IPS-NIHi11 (cell line): ENCODE measurements at places on chromosomes 4 and X.

DNA sequence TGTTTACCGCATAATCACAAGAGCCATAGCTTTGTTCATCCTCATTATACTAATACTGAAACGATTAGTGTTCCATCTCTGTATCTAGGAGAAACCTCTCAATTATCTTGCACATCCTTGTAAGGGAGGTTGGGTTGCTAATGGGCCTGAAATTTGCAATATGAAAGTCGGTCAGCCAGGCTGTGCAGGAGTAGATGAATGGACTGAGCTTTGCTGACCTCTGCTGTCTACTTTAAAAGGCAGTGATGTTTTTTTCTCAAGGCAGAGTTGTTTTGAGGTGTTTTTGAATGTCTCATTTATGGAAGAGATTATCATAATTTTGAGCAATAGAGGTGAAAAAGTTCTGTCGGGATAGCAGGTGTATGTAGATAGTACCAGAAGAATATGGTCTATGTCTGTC, 47.9 kb upstream of the LINC00632 start:
- DNase-seq, result no peak

- DNase-seq, result no peak
Measured at GRCh38 chr4:70877556-70877955, 24.6 kb upstream of the MOB1B start.

- DNase-seq, result no peak
Measured at GRCh38 chrX:51747671-51748070, 4.4 kb downstream of the GSPT2 start.

GRCh38 chr4:58849026-58849425, 1738.8 kb upstream of the IGFBP7 start:
- no peak for DNase-seq

DNA sequence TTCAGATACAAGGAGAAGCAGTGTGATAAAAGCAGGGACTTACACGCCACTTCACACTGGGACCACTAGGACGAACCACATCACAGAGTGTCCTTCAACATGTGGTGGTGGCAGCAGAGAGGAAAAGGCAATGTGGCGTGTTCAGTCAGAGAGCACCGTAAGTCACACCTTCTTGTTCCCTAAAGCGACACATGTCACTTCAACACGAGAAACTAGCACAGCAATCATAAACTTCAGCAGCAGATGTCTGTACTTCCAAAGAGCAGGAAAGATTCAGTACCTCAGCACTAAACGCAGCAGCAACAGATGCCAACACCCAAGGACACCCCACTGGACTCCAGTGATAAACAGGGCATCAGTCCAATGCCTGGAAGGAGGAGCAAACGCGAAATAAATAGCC, 96.7 kb downstream of the AREG start:
- no peak for DNase-seq

- DNase-seq, result no peak
Measured at GRCh38 chr4:167842487-167842886, 249.8 kb upstream of the ANXA10 start.

DNA sequence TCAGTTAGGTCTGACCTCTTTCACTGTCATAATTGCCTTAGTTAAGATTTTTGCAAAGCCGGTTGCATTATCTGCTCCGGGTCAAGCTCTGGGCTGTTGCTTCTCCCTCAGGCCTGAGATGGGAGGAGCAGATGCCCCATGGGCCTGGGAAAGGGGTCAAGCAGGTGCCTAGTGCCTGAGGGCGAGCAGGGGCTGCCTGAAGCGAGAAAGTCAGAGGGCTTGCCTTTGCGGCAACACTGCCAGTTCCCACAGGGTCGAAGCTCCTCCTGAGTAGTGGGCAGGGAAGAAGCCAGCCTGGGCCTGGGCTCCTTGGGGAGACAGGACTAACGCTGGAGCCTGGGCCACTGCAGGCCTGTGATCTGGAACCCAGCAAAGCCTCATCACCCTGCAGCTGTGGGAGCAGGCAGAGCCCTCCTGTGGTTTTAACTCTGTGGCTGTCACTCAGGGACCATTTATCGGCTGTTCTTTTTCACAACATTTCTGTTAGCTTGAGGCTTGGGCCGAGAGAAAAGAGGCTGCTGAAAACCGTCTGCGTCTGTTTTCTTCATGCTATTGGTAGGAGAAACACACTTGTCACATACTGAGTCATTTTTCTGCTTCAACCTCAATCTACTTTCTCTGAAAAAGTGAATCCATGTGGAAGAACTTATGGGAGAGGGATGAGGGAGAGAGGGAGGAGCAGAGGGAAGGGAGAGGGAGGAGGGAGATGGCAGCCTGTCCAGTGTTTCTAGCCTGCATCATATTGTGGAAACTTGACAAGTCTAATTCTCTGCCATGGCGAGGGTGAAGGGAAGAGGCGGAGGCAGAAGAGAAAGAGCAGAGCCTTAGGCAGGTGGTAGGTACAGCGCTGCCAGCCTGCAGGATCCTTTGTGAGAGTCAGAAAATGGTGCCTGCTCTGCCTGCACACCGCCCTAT, 68.4 kb downstream of the RHOH start:
- no peak for DNase-seq

DNA sequence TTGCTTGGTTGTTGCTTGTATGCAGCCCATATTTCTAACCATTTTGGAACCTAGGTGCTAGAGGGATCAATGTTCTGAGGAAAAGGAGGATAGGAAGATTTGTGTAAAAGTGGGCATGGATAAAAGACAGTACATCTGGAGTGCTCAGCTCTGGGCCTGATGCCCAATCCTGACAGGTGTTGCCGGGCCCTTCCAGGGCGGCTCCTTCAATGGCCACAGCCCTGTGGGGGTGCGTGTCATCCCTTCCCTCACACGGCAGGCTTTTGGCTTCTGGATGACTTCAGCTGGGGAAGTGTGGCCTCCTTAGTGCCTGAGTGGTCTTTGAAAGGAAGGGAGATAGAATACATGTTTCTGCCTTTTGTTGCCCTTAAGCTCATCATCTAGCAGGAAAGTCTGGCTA, 47.2 kb downstream of the NELFA start:
- DNase-seq, result no peak

- peak; percentile 36 for DNase-seq
Measured at GRCh38 chr4:163251204-163251603, 81.2 kb downstream of the NPY1R start.

GRCh38 chrX:129934952-129935351, 29.0 kb downstream of the UTP14A start:
- DNase-seq, result no peak

DNA sequence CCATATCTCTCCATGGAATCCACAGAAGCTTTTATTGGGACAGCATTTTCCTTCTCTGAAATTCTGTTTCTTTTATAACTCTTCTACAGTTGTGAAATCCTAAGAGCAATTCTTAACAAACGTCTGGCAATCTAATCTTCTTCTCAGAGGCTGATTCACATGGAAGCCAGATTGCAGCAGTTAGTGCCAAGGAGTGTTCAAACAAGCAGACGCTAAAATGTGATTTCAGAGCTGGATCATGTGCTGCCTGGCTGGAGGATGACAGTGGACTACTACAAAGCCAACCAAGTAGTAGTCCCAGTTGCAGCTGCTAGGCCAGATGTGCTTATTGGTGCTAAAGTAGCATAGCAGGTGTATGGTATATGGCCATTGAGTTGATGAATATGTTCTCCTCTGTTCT, 27.7 kb upstream of the GLRB start:
- no peak for DNase-seq

- DNase-seq, result peak; percentile 17
Measured at GRCh38 chr4:100421361-100421978, 96.4 kb downstream of the EMCN start.

- no peak for DNase-seq
Measured at GRCh38 chr4:172985552-172985951, 183.1 kb upstream of the GALNT7 start.

GRCh38 chr4:184513802-184514120, 39.4 kb upstream of the IRF2 start:
- no peak for DNase-seq

- DNase-seq, result no peak
Measured at GRCh38 chr4:105389167-105389566, 84.7 kb downstream of the PPA2 start.

- peak; percentile 9 for DNase-seq
Measured at GRCh38 chrX:109889289-109890006, 113.5 kb upstream of the TMEM164 start.

DNA sequence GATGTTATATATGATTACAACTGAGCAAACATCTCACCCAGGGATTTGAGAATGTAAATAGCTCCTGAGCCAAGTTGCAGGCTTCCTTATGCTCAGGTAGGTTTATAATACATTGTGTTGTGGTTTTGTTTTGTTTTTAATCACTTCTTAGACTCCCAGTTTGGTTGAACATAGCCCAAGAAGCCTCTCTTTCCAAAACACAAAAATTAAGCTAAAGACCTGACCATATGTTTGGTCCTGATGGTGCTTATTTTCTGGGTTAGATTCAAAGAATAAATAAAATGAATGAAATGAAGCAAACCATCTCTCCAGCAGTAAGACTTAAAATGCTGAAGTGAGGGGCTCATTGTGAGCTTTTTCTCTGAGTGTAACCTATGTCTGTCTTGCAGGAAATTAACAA, 93.5 kb downstream of the GRXCR1 start:
- DNase-seq, result no peak

- DNase-seq, result no peak
Measured at GRCh38 chrX:130176354-130176776, 4.6 kb downstream of the RAB33A start.

DNA sequence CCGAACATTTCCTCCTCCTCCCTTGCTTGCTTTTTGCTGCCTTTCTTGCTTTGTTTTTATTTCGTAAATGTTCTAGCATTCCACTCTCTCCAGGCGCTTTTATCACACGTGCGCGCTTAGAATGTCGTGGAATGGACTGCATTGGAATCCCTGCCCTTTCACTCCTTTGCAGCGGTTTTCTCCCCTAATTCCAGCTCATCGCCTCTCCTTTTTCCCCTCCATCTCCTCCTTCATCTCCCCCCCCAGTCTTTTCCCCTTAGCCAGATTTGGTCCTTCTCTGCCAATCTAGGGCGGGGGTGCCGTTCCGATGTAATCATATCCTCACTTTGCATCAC, 579 bp downstream of the OGT start:
- no peak for DNase-seq

GRCh38 chrX:40414335-40414734, 166.4 kb upstream of the ATP6AP2 start:
- no peak for DNase-seq

GRCh38 chr4:110310795-110311194, 112.4 kb upstream of the ELOVL6 start:
- DNase-seq, result no peak

DNA sequence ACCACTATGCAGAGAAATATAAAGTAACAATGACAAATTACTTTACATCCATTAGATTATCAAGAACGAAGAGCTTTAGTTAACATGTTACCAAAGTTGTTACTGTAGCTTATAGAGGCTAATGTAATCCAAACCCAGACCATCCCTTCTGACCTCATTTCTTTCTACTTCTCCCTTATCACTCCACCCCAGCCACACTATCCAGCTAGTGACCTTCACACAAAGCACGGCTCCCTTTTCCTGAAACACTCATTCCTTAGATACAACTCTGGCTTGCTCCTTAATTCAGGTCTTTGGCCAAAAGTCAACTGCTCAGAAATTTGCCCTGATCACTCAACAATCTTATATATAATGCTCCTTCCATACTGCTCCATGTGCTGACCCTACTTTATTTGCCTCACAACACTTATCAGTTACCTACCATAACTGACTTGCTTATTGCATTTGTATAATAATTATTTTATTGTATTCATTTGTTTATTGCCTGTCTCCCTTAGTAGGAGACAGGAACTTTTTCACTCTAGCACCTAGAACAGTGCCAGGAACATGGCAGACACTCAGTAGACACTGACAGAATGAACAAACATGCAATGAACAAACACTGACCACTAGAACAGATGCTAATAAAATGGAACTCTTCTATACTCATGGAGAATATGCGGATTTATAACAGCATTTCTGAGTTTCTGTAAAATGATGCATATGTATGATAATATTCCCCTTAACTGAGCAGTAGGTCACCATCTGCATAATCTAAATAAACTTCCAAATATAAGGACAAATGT, 67.6 kb downstream of the EIF4E start:
- DNase-seq, result no peak

- no peak for DNase-seq
Measured at GRCh38 chrX:65551086-65551485, 16.5 kb upstream of the LAS1L start.

GRCh38 chr4:189304167-189304566, 636.5 kb upstream of the FRG1 start:
- DNase-seq, result no peak

DNA sequence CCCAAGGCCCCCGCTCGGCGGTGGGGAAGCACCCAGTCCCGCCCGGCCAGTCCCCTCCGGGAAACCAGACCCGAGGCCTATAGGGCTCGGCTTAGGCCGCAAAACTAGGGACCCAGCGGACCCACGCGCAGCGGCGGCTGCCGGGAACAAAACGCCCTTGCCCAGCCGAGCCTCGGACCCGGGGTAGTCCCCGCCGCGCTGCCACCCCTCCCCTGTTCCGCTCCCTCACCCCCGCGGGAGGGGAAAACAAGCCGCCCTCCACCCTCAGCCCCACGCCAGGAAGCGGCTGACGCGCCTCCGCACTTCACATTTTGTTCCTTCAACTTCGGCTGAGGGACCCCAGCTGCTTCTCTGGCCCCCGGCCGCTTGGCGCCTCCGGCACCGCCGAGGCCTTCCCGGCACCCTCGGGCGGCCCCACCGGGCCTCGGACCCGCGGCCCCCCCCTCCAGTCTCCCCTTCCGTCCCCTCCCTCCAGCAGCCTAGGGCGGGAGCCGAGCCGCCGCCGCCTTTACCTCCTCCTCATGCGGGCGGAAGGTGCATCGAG, 694 bp downstream of the PDS5A start:
- peak; percentile 15 for DNase-seq
